Fibroblast of skin of left biceps (primary cell): ENCODE measurements at places on chromosomes 13 and 19.

DNA sequence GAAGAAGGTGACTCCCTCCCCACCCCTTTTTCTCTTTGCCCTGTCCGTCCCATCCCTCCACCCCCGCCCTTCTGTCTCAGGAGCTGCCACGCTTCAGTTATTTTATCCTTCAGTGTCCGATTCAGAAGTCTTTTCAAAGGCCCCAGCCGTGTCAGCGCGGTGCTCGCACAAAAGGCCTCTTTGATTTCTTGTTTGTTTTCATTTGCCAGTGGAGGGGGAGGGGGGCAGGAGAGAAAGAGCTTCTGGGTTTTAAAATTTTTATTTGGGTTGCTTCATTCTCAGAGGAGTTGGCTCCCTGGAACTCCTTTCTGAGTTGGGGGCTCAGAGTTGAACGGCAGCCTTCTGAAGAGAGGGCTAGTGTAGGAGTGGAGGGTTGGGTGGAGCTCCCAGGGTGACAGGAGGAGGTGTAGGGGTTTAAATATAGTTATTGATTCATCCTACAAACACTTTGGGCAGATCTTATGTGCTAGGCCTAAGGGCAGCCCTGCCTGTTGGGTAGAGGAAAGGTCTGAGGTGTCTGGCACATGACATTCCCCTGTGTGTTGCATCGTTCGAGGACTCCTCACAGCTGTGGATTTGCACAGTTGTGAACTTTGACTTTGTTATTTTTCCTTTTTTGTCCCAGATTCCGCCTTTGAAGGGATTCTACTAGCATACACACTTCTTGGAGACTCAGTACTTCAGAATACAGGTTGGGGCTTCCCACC is 36.8 kb downstream of the NFIX start:
- no peak for DNase-seq

- DNase-seq = no peak
These were observed 5.0 kb upstream of the LENG1 start for GRCh38 chr19:54164369-54165068.

GRCh38 chr19:18161636-18162002 is 8.7 kb downstream of the PIK3R2 start:
- no peak for DNase-seq

GRCh38 chr19:16208847-16209665 is 11.3 kb downstream of the AP1M1 start:
- DNase-seq = no peak

DNA sequence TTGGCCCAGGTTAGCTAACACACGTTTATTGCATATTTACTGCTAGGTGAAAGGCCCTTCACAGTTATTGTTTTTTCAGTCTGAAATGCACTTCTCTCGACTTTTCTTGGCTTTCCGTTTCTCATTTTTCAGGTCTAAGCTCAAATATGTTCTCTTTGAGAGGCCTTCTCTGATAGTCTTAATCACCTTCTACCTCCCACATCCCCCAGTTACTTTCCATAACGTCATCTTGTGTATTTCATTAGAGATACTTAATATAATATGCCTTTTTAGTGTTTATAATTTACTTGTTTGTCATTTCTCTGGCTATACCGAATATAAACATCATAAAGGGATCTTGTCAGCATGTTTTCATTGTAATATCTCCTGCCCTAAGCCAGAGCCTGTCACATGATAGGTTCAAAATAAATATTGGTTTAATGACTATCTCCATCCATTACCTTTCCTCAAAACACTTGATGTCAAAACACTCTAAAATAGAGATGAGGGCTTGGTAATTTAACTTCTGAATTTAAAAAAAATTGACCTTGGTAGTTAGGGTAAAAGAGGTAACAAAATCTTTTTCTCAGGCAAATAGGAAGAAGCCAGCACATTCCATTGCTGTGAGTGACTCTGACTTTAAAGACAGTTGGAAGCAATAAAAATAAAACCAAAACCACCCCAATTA is 168.6 kb upstream of the RFC3 start:
- no peak for DNase-seq

DNA sequence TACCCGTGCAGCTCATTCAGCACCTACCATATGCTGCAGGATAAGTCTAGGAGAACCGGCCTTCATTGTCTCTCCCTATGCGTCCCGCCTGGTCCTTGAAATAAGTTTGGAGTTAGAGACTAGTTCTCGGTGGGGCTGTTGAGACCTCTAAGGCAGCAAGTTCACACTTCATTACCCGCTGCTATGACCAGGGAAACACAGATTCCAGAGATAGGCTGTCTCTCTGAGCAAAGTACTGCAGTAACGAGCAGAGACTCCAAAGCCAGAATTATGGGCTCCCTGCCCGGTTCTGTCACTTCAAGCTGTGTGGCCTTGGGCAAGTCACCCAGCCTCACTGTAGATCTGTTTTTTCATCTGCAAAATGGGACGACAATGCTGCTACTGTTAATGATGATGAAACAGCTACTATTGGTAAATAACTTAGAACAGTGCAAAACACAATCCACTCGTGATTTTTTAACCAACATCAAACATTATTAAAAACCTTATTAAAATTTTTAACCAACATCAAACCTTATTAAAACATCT is 184.1 kb downstream of the USP12 start:
- DNase-seq = no peak

DNA sequence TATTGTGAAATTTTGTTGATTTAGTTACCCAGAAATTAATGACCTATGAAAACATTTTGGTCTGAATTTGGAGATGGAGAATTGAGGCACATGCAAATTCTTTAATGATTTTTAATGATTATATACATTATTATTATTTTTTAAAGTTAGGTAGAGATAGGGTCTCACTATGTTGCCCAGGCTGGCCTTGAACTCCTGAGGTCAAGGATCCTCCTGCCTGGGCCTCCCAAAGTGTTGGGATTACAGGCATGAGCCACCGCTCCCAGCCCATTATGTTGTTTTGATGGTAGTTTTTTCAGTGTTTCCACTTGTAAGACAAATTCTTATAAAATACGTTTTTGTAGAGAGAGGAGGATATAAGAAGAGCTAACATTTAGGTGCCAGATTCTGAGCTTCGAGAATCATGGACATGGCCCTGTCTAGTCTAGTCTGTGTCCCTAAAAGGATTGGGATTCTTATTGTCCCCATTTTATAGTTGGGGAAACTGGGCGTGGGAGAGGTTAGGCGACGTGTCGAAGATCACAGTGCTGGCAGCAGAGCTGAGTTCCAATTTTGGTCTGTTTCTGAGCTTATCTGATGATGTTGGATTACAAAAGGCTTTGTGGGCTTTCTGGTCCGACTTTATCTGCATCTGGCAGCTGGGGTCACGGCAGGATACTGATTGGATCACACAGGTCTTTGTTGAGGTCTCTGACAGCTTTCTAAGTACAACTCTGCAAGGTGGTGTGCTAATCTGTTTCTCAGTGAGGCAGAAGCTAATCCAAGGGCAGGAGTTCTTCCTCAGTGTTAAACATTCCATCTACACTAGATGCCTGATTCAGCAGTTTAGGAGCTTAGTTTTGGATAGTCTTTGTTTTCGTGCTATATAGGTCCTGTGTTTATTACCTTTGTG is 7.5 kb upstream of the WDR88 start:
- DNase-seq = no peak

DNA sequence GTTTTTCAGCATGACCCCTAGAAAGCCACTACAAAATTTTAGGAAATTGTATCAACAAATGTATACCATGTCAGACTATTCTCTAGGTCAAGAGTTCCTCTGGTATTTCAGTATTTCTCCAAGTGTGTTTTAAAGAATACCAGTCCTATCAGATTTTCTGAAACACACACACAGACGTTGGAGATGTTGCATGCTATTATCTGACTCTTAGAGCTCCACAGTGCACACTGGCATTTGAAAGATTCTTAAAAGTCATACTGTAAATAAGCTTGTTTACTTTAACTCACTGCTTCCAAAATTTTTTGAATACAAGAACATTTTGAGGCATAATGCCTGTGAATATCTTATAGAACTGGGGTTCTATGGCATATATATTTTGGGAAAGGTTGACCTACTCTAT is 33.8 kb upstream of the VWA8 start:
- DNase-seq = no peak

DNA sequence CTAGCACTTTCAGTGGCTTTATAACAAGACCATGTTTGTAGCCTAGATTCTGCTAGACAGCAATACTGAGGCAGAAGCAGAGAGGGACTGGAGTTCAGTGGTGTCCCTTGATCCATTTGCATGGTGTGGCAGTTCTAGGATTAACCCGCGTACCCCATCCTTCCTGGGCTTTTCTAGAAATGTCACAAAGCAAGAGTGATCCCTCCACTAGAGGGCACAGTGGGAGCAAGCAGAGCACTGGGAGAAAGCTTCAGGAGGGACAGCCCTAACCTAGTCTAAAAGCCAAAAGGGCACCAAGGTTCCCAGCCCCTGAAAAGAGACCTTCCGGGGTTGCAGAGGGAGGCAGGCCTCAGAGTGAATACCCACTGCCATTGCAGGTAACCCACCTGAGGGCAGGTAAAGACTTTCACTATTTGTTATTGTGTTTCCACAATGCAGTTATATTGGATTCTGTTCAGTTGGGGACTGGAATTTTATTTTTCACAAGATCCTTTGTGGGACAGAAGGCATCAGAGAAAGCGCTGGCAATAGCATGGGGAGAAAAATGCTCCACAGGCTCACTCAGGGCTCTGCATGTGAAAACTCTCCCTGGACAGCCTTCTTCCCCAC is 170.6 kb downstream of the FLT1 start:
- DNase-seq = no peak

DNA sequence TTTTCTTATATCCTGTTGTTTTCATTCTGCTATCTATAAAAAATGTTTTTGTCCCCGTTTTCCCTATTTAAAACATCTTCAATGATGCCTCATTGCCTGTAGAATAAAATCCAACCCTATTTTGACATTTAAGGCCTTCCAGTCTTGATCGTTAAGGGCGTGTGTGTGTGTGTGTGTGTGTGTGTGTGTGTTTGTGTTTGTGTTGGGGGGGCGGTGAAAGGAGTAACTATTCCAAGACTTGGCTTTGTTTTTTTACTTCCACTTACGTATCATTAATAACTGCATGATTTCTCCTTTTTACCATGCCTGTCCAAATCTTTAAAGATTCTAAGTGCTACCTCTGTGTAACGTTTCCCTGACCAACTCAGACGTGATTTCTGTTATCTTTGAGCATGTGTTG is 784 bp downstream of the PIBF1 start:
- DNase-seq = no peak
